ENCODE measurements at places on chromosomes 6 and 20. TPM values are rescaled to one million over a fixed set of nuclear protein-coding genes. Genes with fewer than 3 reads are reported as not detected.

DNA sequence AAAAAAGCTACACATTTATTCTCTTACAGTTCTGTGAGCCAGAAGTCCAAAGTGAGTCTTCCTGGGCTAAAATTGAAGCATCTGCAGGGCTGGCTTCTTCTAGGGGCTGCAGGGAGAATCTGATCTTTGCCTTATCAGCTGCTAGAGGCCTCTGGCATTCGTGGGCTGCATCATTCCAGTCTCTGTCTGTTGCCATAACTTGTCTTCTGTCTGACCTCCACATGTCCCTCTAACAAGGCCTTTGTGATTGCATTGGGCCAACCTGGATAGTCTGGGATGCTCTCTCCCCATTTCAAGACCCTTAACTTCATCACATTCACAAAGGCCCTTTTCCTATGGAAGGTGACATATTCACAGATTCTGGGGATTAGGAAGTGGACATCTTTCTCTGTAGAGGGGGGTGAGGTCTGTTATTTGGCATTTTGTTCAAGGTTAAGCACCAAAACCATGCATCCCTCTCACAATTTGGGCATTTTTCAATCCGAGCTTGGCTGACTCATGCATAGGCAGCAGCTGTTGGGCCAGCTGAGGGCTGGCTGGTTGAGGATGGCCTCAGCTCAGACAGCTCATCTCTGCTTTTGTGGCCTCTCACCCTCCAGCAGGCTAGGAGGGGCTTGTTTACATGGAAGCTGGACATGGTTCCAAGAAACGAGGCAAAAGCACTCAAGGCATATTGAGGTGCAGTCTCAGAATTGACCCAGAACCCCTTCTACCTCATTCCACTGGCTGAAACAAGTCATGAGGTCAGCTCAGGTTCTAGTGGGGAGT, 116.1 kb upstream of the NXT1 start:
- no peak for DNase-seq

DNA sequence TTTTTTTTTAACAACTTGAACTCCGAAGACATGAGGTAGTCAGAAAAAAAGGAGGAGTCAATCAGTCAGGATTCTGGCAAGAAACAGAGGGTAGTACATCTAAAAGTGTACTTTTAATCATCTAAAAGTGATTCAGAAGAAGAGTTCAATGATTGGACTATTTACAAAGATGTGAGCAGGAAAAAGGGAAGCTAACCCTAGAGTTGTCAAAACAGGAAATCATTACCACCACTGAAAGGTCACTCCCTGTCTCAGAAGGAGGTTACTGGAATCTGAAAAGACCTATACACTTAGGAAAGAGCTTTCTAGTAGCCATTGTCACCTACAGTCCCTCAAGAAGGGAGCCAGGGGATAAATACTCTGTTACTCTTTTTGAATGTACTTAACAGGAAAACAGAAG, 16.7 kb upstream of the LMBRD1 start:
- DNase-seq, result no peak

GRCh38 chr6:20092071-20092566, 120.2 kb downstream of the MBOAT1 start:
- DNase-seq, result no peak

DNA sequence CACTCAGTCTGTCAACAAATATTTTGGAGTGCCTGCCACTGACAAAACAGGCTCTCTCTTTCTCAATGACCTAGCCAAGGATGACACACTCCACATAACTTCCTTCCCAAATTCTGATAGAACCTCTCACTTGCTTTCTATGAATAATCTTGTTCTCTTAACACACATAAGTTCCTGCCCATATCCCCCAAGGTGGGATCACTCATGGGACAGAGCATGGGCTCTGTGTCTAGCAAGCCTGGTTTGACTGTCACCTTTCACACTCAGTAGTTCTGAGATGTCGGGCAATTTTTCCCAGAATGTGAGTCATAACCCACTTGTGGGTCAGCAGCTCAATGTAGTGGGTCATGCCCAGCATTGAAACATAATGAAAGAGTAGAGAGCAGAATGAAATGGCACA, 78.1 kb downstream of the LRFN2 start:
- no peak for DNase-seq

- DNase-seq, result no peak
Observed at GRCh38 chr6:9140951-9141460, 705.7 kb upstream of the SLC35B3 start.

Gene EYS
- total RNA-seq, result not detected

Data from activated B cell treated with CpG ODN at 0.5 μM for 24 hours (primary cell).